ENCODE measurements at places on chromosomes 2 and 18.

DNA sequence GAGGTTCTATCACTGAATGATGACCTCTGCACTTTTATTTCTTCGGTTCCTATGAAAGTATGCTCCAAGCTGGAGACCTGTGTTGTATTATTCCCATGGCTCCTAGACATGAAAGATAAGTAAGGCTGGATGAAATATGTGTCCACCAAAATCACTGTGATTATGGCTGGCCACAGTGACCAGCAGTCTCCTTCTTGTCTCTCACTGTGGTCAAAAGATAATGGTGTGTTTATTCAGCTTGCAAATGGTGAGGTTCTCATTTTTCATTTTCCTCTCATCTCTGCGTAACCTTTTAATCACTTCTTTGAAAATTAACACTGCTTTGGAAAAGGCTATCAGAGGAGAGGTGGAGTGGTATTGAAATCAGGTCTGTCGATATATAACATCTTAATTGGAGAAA lies 107.8 kb upstream of the DAPL1 start:
- DNase-seq: no peak

DNA sequence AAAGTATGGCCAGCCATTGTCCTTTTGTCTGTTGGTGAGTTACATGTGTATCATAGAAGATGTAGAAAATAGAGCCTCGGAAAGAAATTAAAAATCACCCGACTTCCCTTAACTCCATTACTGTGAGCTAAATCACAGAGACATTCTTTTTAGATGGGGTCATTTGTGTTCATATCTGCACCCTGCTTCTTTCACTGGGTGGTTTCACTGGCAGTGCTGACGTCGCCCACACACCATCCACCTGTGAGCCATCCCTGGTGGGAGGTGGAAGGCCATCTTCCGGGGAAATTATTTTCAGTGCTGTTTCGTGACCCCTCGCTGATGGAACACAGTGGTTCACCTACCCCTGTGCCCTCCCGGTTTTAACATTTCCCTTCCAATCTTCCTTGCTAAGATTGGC lies 21.2 kb downstream of the SH3BP4 start:
- no peak for DNase-seq

DNA sequence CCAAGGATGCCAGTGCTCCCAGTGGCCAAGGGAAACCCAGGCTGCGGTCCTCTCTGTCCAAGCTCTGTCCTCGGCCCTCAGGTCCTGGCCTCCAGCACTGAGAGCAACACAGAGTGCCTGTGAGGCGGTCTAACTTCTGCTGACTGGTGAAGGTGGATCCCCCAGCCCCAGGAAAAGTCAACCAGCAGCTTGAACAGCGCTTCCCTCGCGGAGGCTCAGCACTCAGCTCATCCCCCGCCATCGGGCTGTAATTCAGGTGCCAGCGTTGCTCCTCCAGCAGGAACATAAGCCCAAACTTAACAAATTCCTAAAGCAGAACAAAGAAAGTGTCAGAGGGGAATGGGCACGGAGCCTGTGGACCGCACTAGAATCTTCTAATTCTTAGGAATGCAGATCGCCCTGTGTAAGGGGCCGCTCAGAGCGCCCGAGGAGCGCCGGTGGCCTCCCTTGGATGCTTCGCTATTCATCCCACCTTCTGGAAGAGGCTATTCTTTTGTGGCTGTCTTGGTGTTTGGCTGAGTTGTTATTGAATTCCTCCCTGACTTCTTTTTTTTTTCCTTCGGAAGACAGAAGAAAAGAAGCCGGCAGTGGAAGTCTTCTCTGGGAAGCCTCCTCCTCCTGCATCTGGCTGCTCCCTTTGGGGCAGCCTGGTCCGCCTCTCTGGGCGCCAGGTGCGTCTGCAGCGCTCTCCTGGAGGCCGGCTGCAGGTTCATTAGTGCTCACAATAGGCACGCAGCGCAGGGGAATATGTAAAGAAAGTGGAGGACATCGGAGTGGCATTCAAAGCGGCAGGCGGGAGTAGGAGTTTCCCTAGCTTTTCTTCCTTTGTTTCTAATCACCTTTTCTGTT lies 905.6 kb downstream of the TSN start:
- no peak for DNase-seq

- DNase-seq: peak; percentile 6
Observed at GRCh38 chr2:63587814-63588384, 378 bp downstream of the WDPCP start.

GRCh38 chr2:203360833-203361430 lies 32.7 kb downstream of the ABI2 start:
- DNase-seq: no peak

DNA sequence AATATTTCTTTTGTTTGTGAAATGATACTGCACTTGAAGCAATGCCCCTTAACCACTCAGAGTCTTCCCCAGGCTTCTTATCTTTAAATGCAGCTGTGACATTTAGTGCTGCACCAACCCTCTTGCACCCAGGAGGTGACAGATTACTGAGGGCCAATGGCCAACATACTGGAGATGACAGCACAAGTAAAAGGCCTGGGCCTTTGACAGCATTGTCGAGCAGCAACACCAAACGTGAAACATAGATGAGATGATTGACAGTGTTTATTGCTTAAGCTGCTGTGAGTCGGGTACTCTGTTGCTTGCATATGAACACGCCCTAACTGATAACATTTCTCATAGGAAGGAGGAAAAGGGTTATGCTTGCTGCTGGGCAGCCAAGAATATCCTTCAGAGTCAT lies 80.3 kb downstream of the THNSL2 start:
- no peak for DNase-seq

DNA sequence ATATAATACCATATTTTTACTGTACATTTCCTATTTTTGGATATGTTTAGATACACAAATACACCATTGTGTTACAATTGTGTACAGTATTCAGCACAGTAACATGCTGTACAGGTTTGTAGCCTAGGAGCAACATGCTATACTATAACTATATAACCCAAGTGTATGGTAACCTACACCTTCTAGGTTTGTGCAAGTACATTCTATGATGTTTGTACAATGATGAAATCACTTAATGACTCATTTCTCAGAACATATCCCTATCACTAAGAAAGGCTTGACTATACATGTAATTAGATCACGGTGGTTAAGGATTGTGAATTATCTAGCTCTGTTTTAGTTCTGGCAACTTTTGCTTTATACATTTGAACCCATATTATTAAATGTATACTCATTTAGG lies 31.3 kb downstream of the NPHP1 start:
- no peak for DNase-seq

DNA sequence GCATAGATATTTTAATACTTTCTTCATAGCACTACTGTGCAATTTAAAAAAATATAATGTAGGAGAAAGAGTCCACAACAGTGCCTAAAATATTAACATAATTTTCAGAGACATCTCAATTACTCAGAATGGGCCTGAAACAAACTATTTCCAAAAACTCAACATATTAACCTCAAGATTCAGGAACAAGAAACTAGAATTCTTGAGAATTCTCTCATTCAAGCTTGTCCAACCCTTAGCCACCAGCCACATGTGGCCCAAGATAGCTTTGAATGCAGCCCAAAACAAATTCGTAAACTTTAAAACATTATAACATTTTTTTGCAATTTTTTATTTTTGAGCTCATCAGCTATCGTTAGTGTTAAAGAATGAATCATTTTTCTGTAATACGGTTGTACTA lies 35.2 kb downstream of the LNPK start:
- no peak for DNase-seq

- no peak for DNase-seq
Observed at GRCh38 chr2:88698498-88699233, 7.2 kb downstream of the RPIA start.

DNA sequence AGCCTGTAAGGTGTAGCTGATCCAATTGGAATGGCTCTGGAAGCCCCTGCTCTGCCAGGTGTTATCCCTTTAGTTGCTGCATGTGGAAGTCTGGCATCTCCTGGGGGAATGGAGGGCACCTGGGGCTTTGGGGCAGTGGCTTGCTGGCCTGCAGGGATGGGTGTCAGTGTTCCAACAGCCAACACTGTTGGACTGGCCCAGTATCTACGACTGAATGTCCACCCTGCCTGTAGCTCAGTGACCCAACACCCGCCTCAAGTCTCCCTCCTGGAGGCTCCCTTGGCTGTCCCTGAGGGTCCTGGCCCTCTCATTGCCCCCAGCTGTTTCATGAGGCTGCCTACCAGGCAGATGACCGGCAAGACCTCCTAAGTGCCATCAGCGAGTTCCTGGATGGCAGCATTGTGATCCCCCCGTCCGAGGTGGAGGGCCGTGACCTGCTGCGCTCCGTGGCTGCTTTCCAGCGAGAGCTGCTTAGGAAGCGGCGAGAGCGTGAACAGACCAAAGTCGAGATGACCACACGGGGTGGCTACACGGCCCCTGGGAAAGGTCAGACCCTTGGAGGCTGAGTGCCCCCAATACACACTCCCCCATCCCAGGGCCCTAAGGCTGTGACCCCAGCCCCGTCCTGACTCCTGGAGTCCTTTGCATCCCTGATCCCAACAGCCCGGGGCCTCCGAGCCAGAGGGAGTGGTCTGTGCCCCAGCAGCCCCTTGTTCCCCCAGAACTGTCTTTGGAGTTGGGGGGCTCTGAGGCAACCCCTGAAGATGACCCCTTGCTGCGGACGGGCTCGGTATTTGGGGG lies 7.7 kb downstream of the SLC4A3 start:
- DNase-seq: no peak
